ENCODE measurements at places on chromosomes 6 and 20.

- DNase-seq, result no peak
Measured at GRCh38 chr6:26012061-26012460, 49.5 kb downstream of the TRIM38 start.

GRCh38 chr6:85771925-85772430 is 129.3 kb upstream of the SYNCRIP start:
- DNase-seq, result no peak

DNA sequence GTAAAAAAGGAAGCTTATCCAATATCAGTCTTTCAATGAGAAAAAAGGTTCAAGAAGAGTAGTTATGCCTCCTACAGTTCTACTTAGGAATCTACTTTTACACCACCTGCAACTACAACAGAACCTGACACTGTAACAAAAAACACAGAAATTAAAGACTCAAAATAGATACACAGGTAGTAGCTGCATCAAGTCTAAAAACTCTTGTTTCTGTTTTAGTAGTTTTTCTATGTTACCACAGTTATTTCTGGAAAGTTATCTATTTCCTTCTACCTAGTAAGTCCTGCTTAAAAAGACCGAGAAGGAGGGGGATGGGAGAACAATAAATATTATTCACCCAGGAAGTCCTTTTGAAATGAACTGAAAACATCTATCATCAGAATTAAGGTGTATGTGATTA is 52.5 kb downstream of the ATG5 start:
- no peak for DNase-seq

GRCh38 chr6:154593122-154593521 is 82.6 kb upstream of the CNKSR3 start:
- DNase-seq, result no peak

- no peak for DNase-seq
Measured at GRCh38 chr20:63531686-63532448, 5.3 kb downstream of the PTK6 start.

GRCh38 chr6:3534599-3534998 is 77.7 kb upstream of the SLC22A23 start:
- DNase-seq, result peak; percentile 17
